A673 (cell line): ENCODE measurements at places on chromosomes 3 and 15. TPM values are rescaled to one million over a fixed set of nuclear protein-coding genes. Genes with fewer than 3 reads are reported as not detected.

GOLGA6L7 gene
- total RNA-seq = not detected in 2 replicates

MNS1 gene
- 28.7 and 29.9 TPM in 2 replicates for total RNA-seq

IL12A gene
- not detected in 2 replicates for total RNA-seq

TIGIT gene
- total RNA-seq = not detected in 2 replicates

GOLGA8S gene
- total RNA-seq = 0.09 TPM in 1 of 2 replicates, not detected in the other

THSD4 gene
- total RNA-seq = 2.4 and 3.5 TPM in 2 replicates

FETUB gene
- not detected in 2 replicates for total RNA-seq

IL17RC gene
- 9.3 and 15.2 TPM in 2 replicates for total RNA-seq

SMAD6 gene
- 50.1 and 63.9 TPM in 2 replicates for total RNA-seq

BBS4 gene
- 22.9 and 27.8 TPM in 2 replicates for total RNA-seq

LTF gene
- total RNA-seq = not detected in 2 replicates

NFKBIZ gene
- 11.5 and 15.1 TPM in 2 replicates for total RNA-seq

CFAP92 gene
- total RNA-seq = 0.26 TPM in 1 of 2 replicates, not detected in the other

GRCh38 chr3:56858331-56858730, 56.6 kb upstream of the ARHGEF3 start:
- DNase-seq = no peak

GRCh38 chr3:187669675-187670504, at the start of gene SST:
Gene SST, minus strand, starts transcription at chr3:187670394. Its CDS starts 103 bp downstream, at chr3:187670291.
- DNase-seq = peak; percentile 60

- DNase-seq = no peak
Measured at GRCh38 chr3:127646501-127647046, 17.6 kb downstream of the PODXL2 start.

- DNase-seq = no peak
Measured at GRCh38 chr3:40550167-40550566, 25.4 kb downstream of the ZNF621 start.

DNA sequence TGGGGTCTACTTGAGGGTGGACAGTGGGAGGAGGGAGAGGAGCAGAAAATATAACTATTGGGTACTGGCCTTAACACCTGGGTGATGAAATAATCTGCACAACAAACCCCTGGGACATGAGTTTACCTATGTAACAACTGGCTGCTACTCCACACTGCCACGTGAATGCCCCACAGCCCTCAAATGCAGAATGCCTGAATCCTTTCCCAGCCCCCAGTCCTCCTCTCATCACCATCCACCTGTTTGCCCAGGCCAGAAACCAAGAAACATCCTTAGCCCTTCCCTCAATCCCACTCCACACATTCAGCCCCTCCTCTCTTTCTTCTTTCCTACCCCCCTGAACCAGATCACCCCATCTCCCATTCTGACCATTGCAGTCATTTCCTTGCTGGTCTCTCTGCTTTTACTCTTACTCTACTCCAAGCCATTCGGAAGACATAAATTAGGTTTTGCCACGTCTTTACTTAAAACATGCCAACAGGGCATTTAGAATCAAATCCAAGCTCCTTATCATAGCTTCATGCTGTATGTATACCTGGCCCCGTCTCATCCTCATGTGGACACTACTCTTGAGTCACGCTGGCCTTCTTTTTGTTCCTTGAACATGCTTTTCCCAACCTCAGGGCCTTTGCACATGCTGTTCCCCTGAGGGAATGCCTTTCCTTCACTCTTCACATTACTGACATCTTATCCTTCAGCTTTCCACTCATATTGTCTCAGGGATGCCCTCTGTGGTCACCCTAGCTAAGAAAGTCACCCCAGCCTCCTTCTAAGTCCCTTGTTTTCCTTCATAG, 137.5 kb upstream of the ABHD17C start:
- DNase-seq = no peak

GRCh38 chr15:27595211-27595610, 503.9 kb downstream of the OCA2 start:
- DNase-seq = no peak

GRCh38 chr3:180680097-180680430, 775 bp upstream of the CCDC39 start:
- DNase-seq = peak; percentile 50

GRCh38 chr3:16311960-16312451, 47.0 kb downstream of the OXNAD1 start:
- DNase-seq = no peak

- DNase-seq = no peak
Measured at GRCh38 chr3:74415731-74416130, 198.7 kb downstream of the CNTN3 start.

GRCh38 chr15:72005483-72005882, 112.5 kb downstream of the MYO9A start:
- no peak for DNase-seq

GRCh38 chr3:196159952-196160804, 51.0 kb downstream of the ZDHHC19 start:
- no peak for DNase-seq

DNA sequence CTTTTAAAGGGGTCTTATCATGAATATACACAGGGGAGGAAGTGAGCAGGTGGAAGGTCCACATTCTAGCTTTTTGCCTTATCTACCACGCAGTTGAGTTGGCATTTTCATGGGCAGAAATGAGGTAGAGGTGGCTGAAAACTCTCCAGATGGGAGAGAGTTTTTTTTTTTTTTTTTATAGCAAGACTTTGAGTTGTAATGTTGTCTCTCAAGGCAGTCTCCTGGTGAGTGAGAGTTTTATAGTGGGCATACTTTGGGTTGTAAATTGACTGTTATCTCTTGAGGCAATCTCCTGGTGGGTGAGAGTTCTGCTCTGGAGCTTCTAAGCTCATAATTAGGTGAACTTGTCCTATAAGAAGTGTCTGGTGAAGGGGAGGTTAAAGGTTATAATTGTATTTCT, 191.7 kb upstream of the NAALADL2 start:
- peak; percentile 2 for DNase-seq

DNA sequence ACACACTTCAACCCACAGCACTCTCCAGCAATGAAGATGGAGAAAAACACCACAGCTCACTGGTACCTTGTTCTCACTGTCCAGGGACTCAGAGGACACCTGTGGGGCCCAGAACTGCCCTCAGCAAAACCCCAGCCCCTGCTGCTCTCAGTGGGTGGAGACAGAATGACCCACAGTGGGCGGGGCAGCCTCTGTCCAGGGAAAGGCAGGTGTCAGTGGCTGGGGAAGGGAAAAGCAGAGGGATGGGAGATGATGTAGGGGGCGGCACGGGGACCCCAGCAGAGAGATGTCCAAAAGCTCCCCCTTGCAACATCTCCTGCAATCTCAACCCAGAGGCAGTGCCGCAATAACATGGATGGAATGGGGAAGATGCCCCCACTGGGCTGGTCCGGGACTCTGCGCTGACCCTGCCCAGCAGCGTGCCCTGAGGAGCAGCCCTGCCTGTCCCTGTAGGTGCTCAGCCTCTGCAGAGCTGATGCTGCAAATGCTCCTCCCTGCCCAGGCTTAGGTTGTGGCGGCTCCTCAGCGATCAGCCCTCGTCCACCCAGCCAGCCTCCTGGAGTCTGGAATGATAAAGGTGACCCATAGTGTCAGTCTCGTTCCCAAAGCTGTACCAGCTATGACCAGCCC, 193.9 kb downstream of the XXYLT1 start:
- no peak for DNase-seq

- no peak for DNase-seq
Measured at GRCh38 chr3:59451800-59452746, 402.2 kb upstream of the CFAP20DC start.

GRCh38 chr3:16999161-16999560, 114.4 kb downstream of the PLCL2 start:
- no peak for DNase-seq
